ENCODE measurements at places on chromosomes 16 and 17. TPM values are rescaled to one million over a fixed set of nuclear protein-coding genes. Genes with fewer than 3 reads are reported as not detected.

DNA sequence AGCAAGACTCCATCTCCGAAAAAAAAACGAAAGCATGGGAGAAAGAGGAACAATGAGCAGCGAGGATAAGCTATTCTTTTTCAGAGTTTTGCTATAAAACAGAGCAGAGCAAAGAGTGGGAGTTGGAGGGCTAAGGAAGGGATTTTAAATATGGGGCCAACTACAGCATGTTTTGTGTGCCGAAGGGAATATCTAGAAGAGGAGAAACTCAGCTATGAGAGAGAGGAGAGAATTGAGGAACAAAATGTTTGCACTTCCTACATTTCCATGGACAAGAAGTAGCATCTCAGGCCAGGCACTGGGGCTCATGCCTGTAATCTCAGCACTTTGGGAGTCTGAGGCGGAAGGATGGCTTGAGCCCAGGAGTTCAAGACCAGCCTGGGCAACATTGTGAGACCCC, 13.1 kb upstream of the GRB2 start:
- no peak for DNase-seq

- DNase-seq, result peak; percentile 52
These were observed 126.3 kb downstream of the ZNF778 start for GRCh38 chr16:89343501-89344457.

GRCh38 chr16:53713403-53714204, 9.6 kb downstream of the FTO start:
- DNase-seq, result no peak

DNA sequence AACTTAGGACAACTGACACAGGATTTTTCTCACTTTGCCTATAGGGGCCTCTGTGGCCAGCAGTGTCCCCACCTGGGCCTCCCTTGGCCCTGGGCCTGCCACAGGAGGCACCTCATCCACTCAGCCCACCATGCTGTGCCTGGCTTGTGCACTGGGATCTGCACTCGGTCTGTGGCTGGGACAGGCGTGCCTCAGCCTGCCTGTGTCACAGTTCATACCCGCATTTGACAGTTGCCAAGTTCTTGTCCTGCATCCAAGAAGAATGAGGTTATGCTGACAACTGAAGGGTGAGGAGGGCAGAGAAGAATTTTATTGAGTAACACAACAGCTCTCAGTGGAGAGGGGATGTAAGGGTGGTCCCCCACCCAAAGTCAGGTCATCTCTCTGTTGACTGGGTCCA, 36.0 kb downstream of the ZFP90 start:
- DNase-seq, result peak; percentile 67

GRCh38 chr16:10684511-10685151, 10.1 kb downstream of the TEKT5 start:
- no peak for DNase-seq

GRCh38 chr17:852349-852748, 70.2 kb downstream of the MRM3 start:
- DNase-seq, result no peak

GRCh38 chr17:41937970-41938954, 7.8 kb downstream of the ODAD4 start:
- DNase-seq, result no peak

DNA sequence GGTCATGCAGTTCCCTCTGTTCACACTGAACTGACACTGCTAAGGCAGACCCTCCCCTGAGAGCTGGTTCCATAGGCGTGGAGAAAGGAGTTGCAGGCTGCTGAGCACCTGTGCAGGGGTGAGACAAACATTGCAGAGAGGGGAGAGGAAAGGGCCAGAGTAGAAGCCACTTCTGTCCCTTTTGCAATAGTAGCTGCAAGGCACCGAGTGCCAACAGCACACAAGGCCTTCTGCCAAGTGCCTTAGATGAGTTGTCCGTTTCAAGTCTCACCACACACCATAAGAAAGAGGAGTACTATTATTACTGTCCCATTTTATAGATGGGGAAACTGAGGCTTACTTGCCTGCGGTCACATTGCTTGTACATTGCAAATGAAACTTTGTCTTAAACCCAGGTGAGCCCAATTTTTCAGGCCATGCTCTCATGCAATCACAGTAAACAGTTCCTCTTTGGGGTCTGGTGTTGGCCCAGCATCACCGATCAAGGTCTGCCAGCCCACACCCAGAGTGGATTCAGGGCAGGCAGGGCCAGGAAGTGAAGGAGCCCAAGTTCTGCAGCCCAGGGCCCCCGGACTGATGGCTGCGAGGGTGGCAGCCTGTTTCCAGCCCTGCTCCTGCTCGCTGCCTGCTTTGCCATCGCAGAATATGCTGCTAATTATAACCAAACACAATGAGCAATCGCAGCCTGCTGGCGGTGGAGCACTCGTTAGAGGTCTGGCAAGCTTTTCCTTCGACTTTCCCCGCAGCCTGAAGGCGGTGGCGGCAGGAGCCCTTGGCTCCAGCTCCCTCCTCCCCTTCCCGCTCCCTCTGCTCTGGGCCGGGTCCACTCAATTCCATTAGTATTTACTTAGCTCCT, 36.8 kb upstream of the DYNLL2 start:
- no peak for DNase-seq

DNA sequence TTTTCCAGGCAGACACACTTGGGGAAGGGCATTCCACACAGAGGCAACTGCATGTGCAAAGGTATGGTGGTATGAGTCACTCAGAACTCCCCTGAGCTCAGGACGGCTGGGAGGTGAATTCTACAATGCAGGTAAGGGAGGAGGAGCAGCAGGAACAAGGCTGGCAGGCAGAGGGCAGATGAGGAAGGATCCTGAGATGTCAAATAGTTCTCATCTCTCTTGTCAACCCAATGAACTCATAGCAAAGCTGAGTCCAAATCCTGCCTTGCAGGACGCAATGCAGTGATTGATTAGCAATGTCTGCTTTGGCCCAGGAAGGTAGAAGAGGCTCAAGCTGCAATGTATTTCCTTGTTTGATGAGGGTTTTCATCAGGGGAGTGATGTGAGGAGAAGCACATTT, 243.5 kb downstream of the XYLT1 start:
- peak; percentile 7 for DNase-seq

DNA sequence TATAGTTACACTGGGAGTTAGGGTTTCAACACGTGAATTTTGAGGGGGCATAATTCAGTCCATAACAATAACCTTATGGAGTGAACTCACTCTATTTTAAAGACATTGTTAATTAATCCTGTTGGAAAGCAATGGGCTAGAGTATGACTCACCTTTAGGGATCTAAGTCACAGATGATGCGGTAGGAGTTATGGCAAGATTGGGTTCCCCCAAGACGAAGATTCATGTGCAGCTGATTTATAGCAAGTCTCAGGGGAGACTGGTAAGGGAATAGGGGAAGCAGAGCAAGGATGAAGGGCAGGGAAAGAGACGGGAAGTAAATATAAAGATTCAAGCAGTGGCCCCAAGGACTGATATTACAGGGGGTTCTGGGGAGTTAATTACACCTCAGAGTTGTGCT, 159.6 kb upstream of the DNAH9 start:
- no peak for DNase-seq

GRCh38 chr17:61766520-61766919, 96.8 kb downstream of the BRIP1 start:
- DNase-seq, result peak; percentile 82

GRCh38 chr17:82343560-82343959, 10.0 kb upstream of the SECTM1 start:
- DNase-seq, result no peak

GRCh38 chr17:70171159-70171558, 1.8 kb downstream of the KCNJ2 start:
- no peak for DNase-seq

GRCh38 chr17:61385577-61386236, 13.9 kb upstream of the TBX2 start:
- peak; percentile 15 for DNase-seq

DNA sequence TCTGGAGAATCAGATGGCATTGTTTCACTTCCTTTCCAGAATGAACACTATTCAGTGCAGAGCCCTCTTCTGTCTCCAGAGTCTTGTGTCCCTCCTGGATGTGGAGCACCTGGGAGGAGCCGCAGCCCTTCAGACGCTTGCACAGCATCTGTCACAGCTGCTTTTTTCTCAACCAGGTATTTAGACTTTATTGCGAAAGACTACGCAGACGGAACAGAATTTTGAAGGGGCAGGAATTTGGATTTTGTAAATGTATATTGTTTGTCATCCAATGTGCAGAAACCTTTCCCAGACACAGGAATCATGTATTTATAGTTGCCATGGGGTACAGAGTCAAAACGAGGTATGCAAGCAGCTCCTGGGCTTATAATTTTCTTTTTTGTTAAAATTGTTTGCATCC, 20.4 kb downstream of the HEATR3 start:
- DNase-seq, result no peak

GRCh38 chr17:42178817-42179216, 2.1 kb downstream of the KCNH4 start:
- no peak for DNase-seq

DNA sequence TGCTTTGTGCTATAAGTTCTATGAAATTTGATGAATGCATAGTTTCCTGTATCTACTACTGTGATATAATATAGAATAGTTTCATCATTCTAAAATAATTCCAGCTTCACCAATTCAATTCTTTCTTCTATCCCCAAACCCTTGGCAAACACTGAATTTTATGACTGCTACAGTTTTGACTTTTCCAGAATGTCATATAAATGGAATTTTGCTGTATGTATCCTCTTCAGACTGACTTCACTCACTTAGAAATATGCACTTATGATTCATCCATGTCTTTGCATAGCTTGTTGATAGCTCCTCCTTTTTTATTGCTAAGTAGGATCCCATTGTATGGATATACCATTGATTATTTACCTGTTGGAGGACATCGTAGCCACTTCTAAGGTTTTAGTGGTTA, 89.1 kb upstream of the HS3ST3A1 start:
- peak; percentile 18 for DNase-seq

- no peak for DNase-seq
These were observed 426.3 kb downstream of the ZFHX3 start for GRCh38 chr16:72621651-72622050.

GRCh38 chr16:84813141-84813934, 6.4 kb upstream of the CRISPLD2 start:
- DNase-seq, result no peak

DNA sequence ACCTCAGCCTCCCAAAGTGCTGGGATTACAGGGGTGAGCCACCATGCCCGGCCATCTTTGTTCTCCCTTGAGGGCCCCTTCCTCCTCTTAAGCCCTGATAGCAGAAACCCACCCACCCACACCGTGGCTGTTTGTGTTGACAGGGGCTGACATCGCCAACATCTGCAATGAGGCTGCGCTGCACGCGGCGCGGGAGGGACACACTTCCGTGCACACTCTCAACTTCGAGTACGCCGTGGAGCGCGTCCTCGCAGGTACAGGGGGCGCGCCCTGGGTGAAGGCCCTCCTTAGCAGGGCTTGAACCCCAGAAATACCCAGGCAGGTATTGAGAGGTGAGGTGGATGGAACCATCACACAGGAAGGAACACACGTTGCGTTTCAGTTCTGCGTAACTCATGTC, 12.6 kb upstream of the RPL13 start:
- no peak for DNase-seq

GRCh38 chr16:15879255-15879811, 9.1 kb downstream of the CEP20 start:
- DNase-seq, result peak; percentile 96

GRCh38 chr17:44348234-44348987, 3.3 kb downstream of the GRN start:
- peak; percentile 97 for DNase-seq

DNA sequence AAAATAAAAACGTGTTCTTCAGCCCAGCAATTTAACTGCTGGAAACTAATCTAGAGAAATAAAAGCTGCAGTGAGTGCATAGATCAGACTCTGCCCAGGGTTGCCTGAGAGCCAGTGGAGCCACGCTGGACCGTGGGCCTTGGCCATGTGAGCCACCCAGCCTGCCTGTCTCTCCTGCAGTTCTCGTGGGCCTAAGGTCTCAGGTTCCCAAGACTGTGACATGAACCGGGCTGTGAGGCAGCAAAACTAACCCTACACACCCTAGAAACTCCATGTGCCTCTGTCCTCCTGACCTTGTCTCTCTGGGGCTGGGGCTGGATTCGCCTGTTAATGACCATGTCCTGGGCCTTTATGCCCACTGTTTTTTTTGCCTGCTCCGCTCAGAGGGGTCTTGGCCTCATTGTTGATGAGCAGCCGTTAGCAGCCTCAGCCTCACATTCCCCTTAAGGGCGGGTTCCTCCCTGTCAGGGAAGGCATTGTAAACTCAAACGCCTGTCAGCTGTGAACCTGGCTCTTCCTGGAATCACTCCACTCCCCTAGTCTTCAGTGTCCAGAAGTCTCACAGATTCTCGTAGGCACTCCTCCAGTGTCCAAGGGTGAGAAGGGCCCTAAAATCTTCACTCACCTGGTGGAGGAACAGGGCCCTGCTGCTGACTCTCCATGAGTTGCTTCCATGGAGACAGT, 16.9 kb downstream of the C16orf90 start:
- DNase-seq, result no peak

GRCh38 chr17:42975265-42975664, 4.6 kb downstream of the PTGES3L start:
- DNase-seq, result no peak

DNA sequence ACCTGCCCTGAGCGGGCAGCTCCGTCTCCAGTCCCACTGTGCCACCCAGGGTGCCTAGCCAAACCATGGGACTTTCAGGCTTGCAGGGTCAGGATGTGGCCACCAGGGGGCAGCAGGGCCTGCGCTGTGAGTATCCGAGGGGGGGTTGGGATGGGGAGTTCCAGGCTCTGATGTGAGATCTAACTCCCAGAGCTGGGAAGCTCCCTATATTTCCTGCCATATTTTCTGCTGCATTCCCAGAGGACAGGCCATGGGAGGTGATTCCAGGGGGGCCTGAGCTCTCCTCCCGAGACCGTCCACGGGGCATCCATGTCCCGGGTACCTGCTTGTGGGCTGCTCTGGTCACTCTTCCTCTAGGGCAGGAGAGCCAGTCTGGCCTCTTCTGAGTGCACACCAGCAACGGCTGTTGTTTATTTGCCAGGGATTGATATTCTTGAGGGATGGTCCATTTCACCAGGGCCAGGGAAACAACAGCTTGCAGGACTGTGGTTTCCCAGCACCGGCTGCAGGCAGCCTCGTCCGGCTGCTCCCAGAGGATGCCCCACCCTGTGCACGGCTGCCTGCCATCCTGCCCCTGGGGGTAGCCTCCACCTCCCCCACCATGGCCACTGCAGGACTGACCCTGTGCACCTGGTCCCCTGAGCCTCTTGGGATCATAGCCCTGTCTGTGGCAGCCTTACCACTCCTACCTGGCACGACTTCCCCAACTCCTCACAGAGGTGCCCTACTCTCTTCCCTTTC, 1.2 kb downstream of the GPR142 start:
- peak; percentile 44 for DNase-seq

DNA sequence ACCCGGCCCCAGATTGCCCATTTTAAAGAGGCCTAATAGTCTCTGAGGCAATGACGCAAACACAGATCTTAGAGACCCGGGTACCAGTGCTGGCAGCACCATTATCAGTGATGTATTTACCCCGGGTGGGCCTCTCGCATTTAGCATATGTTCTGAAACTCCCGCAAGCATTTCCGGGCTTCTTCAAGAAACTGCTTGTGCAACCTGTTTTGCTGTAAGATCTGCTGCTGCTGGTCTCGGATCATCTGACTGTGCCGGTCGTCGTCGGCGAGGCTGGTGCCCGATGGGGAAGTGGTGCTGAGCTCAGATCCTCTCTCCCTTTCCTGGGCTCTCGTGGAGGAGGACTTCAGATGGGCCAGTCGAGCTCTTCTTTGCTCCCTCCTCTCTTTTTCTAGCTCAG, 12.5 kb downstream of the CEP295NL start:
- DNase-seq, result no peak

The BAHCC1 gene
- 0.79 TPM for total RNA-seq

The EIF4A3 gene
- 101 TPM for total RNA-seq

The NEUROD2 gene
- total RNA-seq, result not detected

The STH gene
- total RNA-seq, result not detected

The KREMEN2 gene
- 1.2 TPM for total RNA-seq

The SERPINF2 gene
- 0.79 TPM for total RNA-seq

The TNFAIP1 gene
- 29.0 TPM for total RNA-seq

The HES7 gene
- 0.13 TPM for total RNA-seq

The SUMO2 gene
- total RNA-seq, result 87.1 TPM

The HID1 gene
- 6.4 TPM for total RNA-seq
